ENCODE measurements at places on chromosomes 16 and 17.

- DNase-seq = no peak
These were observed 21.7 kb downstream of the MYL4 start for GRCh38 chr17:47230864-47231263.

GRCh38 chr16:531494-532125 is 4.1 kb downstream of the CAPN15 start:
- no peak for DNase-seq

DNA sequence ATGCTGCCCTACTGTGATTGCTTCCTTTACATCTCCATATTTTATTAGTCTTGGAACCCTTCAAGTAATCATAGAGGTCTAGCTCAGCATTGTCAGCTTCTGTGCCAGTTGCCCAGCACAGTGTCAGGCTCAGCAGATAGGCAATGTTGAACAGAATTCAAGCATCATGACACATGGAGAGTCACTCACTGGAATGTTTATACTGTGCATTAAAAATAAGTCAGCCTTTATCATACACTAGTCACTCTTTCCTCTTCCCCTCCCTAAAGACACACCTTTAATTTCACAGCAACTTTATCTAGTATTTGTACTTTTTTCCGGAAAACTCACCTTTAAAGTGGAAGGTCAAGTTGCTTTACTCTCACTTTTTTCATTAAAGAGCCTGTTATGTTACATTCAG is 253.8 kb upstream of the CDH11 start:
- DNase-seq = no peak

GRCh38 chr17:39090908-39091665 is 60.4 kb downstream of the PLXDC1 start:
- DNase-seq = no peak

DNA sequence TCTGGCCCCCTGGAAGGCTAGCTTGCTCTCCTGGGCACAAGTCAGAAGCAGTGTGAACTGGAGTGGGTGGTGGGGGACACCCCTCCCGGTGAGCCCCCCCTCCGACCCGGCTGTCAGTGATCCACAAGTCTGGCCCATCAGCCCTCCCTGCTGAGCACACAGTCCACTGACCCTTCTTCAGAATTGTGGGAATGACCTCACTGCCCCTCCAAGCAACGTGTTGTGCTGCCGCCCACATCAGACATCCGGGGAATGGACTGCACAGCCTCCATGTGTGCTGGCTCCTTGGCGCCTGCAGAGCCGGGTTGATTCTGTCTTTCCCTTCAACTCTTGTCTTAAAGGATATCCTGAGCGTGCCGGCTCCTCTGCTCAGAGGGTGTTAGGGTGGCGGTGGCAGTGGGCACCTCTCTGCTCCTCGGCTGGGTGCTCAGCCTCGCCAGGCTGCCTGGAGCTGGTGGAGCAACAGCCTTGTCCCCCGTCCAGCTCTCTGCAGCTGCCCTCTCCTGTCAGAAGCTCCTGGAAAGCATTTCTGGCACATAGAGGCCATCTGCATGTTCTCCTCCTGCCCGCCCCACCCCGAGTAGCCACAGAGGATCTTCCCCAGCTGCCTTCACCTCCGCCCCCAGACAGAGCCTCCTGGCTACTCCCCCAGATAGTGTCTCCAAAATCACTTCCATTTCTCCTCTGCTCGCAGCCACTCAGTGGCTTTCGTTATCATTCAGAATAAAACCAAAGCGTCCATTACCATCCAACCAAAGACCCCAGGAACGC is 19.8 kb downstream of the NPTX1 start:
- DNase-seq = no peak

DNA sequence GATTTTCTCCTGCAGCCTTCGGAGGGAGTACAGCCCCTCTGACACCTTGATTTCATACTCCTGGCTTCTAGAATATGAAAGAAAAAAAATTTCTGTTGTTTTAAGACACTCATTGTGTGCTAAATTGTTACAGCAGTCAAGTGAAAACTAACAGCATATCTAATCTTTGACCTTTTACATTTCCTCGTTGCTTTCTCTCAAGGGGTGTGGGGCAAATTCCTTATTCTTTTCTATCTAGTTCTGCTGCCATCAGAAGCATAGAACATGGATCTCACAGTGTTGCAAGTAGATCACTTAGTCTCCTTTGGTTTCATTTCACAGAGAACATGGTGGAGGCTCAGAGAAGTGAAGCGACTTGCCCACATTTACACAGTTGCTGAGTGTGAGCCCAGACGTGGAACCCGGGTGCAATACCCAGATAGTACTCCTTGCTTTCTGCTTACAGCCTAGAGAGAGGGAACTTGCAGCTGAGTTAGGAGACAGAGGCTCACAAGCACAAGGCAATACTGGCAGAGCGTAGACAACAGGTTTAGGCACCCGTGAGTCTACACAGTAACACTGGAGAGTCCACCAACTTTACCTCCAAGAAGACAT is 28.7 kb upstream of the MMD start:
- no peak for DNase-seq

DNA sequence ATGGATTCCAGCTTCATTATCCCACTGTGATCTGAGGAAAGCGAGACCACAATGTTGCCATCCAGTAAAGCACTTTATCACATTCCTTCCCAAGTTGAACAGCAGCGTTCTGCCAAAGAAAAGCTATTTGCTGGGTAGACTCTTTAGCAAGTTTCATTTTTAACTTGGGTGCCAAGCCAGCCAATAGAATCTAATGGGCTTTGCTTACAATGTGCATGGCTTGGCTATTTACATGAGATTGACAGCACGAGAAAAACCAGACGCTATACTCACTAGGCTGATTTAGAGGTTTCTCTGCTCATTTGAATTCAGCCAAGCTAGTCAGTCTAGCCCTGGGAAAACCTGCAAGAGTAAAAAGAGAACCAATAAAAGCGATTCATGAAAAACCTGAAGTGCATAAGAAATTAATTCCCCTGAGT is 108.9 kb downstream of the CDH13 start:
- no peak for DNase-seq

DNA sequence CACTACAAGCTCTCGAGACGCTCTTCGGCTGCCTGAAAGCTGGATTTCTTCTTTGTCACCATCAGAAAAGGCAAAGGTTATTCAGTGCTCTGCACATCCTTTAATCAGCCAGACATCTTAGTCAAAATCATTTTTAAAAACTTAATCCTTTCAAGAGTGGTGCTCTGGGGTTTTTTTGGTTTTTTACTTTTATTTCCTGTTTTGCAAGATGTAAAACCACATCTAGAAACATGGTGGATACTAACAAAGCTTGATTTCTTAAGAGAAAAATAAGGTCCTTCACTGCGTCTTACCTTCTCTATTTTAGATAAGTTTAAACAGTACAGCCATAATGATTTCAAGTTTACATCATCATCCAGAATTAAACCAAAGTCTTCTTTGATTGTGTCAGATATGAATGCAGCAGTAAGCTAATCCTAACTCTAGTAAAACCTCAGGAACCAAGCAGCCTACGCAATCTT is 6.3 kb downstream of the ANKRD11 start:
- DNase-seq = no peak

DNA sequence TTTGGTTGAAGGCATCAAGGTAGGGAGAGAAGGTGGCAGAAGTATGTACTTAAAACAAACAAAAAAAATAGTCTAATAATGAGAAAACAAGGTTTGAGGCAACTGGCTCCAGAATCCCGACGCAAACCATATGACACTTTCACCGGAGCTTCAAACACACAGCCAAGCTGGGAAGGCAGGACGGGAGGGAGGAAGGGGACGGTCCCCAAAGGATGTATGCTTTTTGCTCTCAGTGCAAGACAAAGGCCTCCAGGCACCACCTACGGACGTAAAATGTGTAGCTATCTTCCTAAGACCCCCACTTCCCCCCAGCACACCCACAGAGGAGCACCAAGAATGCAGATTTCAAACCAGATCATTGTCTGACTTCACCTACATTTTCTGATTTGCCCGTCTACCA is 102.3 kb downstream of the ZFHX3 start:
- no peak for DNase-seq

DNA sequence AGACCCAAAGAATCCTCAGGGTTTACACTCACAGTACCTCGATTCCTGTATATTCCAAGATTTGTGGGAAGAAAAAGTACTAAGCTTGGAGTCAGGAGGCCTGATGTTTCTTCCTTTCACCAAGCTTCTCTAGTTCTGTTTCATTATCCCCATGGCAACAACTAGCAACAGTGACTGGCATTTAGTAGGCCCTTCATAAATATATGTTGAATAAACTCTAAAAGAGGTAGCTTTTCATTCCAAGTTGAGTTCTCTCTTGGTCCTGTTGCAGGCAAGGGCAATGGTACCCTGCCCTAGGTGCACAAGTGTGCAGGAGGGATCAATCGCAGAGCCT is 527 bp upstream of the UBE2Z start:
- DNase-seq = no peak

GRCh38 chr16:61926766-61927165 is 109.5 kb downstream of the CDH8 start:
- no peak for DNase-seq

- DNase-seq = no peak
These were observed 46.0 kb downstream of the CDH11 start for GRCh38 chr16:65075877-65076276.

- DNase-seq = no peak
These were observed 11.1 kb upstream of the WFDC1 start for GRCh38 chr16:84283314-84284153.

GRCh38 chr17:41913798-41914197 is 5.0 kb downstream of the ACLY start:
- no peak for DNase-seq

GRCh38 chr17:4950746-4951204 is at the start of gene ENO3:
Gene ENO3, plus strand, starts transcription at chr17:4951119. Its CDS starts 711 bp downstream, at chr17:4951830.
- DNase-seq = no peak

- no peak for DNase-seq
These were observed 249.8 kb upstream of the MAF start for GRCh38 chr16:79850348-79850747.

GRCh38 chr17:46056800-46057304 is 57.8 kb downstream of the STH start:
- DNase-seq = no peak

DNA sequence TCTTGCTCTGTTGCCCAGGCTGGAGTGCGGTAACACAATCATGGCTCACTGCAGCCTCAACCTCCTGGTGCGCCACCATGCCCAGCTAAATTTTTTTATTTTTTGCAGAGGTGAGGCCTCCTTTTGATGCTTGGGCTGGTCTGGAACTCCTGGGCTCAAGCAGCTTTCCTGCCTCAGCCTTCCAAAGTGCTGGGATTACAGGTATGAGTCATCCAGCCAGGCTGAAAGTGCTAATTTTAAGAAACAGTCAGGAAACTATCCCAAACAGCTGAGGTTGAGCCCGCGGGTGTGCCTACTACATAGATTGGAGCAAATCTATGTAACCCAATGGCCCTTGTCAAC is 738 bp upstream of the XPO6 start:
- no peak for DNase-seq

GRCh38 chr16:69093974-69094373 is 11.5 kb upstream of the HAS3 start:
- no peak for DNase-seq

GRCh38 chr17:81527591-81528383 is at the start of gene FSCN2:
Gene FSCN2, plus strand, starts transcription at chr17:81528377. Its CDS starts 155 bp downstream, at chr17:81528532.
- DNase-seq = no peak

- no peak for DNase-seq
These were observed 219.9 kb downstream of the ENGASE start for GRCh38 chr17:79294459-79295071.

GRCh38 chr17:42526031-42526444 is 10.0 kb upstream of the NAGLU start:
- DNase-seq = no peak

GRCh38 chr17:63289931-63290330 is 156.2 kb downstream of the CYB561 start:
- no peak for DNase-seq

DNA sequence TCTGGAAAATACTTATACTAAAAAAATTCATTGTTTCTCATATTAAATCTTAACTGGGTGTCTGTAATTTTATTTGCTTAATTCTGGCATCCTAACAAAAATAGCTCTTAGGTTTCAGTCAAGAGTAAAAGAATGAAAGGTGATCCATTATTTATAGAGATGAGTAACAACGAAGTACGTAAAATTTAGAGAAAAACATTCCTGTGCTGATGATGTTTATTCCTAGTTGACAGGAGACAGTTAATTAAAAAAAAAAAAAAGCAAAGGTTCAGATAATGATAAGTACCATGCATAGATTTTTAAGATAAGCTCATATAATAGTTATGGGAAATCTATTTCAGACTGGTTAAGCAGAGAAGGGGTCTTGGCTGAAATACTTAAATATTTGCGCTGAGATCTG is 50.8 kb downstream of the ABCA9 start:
- no peak for DNase-seq

DNA sequence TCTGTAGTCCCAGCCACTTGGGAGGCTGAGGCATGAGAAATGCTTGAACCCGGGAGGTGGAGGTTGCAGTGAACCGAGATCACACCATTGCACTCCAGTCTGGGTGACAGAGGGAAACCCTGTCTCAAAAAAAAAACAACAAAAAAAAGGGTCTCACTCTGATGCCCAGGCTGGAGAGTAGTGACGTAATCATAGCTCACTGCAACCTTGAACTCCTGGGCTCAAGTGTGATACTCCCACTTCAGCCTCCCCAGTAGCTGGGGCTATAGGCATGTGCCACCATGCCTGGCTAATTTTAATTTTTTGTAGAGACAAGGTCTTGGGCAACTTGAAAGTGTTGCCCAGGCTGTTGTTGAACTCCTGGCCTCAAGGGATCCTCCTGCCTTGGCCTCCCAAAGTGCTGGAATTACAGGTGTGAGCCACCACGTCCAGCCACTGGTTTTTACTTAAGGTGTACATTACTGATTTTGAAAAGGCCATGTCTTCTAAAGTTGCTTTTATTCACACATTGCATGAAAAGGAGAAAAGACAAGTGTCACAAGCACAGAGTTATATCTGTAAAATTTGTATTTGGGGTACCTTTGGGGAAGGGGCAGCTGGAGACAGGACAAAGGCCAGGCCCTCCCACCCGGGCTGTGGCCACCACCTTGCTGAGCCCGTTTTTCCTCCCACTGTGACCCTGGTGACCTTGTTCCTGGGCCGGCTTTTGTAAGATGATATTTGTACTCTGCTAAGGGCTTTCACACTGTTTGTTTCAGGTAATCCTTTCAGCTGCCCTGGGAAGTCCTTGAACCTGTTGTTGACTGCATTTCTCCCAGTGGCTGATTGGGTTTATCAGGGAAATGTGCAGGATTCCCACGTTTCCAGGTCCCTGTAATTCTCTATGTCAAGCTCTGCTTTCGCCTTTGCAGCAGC is 11.5 kb downstream of the GPT2 start:
- no peak for DNase-seq

GRCh38 chr17:49901460-49902331 is 53.8 kb upstream of the TAC4 start:
- no peak for DNase-seq

- DNase-seq = no peak
These were observed 562.2 kb upstream of the ZFHX3 start for GRCh38 chr16:73610160-73610559.

- DNase-seq = no peak
These were observed 44.1 kb downstream of the TNFRSF13B start for GRCh38 chr17:16927641-16928321.

- DNase-seq = no peak
These were observed 19.5 kb downstream of the MRM3 start for GRCh38 chr17:801660-802059.

- DNase-seq = no peak
These were observed 27.8 kb downstream of the CCL4 start for GRCh38 chr17:36131421-36131820.

GRCh38 chr16:87383505-87384161 is at the start of gene FBXO31:
Gene FBXO31, minus strand, starts transcription at chr16:87383776. Its CDS starts 32 bp downstream, at chr16:87383744.
- DNase-seq = no peak
